G401 (cell line): ENCODE measurements at places on chromosomes 12 and 14. TPM values are rescaled to one million over a fixed set of nuclear protein-coding genes. Genes with fewer than 3 reads are reported as not detected.

The LBHD2 gene
- total RNA-seq = not detected in 2 replicates

The SERPINA6 gene
- not detected in 2 replicates for total RNA-seq

DNA sequence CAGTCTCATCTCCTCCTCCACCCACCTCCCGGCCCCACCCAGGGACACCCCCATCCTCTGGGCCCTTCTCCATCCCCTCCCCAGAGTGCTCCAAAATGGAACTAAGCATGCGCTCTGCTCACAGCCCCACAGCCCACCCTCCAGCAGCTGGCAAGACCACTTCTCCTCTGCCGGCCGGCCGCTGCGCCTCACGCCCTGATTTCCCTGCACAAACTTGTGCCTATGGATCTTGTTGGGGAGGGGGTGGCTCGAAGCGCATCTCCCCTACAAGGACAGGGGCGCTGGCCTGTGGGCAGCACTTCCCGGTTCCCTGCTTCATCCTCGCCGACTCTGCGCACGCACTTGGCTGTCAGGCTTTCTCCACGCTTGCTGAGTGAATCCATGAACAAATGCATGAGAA, 19.5 kb upstream of the NUDT14 start:
- DNase-seq = no peak

GRCh38 chr12:102421802-102422583, 58.4 kb downstream of the IGF1 start:
- no peak for DNase-seq

- peak; percentile 14 for DNase-seq
These were observed 113.0 kb downstream of the UNC79 start for GRCh38 chr14:93543766-93544165.

DNA sequence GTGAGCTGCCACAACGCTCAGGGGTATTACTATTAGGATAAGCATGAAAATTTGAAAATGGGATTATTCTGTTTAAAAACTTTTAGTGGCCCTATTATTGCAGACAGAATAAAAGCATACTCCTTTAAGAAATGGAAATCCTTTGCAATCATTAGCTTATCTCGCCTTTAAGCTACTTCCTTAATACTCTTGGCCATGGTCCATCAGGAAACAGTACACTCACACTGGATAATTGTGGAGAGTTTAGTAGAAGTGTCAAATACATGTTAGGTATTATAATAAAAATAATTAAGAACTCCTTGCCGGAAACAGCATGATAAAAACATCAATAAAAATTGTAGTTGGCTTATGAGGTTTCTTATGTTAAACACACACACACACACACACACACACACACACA, 100.4 kb upstream of the PPFIA2 start:
- no peak for DNase-seq

GRCh38 chr14:92647797-92648279, 100.6 kb downstream of the LGMN start:
- no peak for DNase-seq

- DNase-seq = no peak
These were observed 17.7 kb downstream of the PSMC1 start for GRCh38 chr14:90274019-90274418.
